GM04503 (cell line): ENCODE measurements at places on chromosomes 5 and 9.

GRCh38 chr5:177982956-177983355 lies 13.1 kb downstream of the PROP1 start:
- no peak for DNase-seq

DNA sequence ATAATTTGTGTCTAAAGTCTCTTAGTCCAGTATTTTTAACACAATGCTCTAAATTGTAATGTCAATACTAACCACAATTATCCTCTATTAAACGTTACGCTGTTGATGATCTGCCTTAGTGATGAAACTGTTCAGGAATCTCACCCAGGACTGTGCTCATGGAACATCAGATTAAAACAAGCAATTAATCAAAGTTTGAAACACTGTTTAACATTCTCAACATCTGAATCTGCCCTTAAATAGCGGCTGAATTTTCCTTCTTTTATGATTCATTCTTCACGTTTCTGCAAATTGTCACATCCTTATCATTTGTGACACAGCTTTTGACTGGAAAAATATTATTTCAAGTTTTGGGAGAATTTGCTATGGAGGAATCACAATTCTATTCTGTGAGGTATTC lies 113.8 kb downstream of the MARCHF11 start:
- no peak for DNase-seq

GRCh38 chr5:81898403-81898802 lies 73.4 kb upstream of the ATG10 start:
- DNase-seq = no peak

GRCh38 chr5:107868650-107869409 lies 198.1 kb upstream of the EFNA5 start:
- no peak for DNase-seq

GRCh38 chr9:20356403-20357036 lies 265.8 kb downstream of the MLLT3 start:
- peak; percentile 43 for DNase-seq

DNA sequence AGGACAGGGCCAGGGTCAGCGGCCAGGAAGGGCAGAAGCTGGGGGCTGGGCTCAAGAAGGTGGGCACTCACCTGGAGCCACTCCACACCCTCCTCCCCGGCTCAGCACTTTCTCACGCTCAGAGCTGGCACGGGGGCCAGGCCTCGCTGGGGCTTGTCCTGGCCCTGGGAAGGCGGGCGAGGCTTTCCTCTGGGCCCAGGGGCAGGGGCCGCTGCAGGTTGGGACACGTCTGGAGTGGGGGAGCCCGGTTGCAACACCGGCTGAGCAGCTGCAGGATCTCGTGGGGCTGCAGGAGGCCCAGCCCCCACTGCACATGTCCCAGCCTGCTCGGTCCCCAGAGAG lies 38.9 kb upstream of the EGFL7 start:
- no peak for DNase-seq

DNA sequence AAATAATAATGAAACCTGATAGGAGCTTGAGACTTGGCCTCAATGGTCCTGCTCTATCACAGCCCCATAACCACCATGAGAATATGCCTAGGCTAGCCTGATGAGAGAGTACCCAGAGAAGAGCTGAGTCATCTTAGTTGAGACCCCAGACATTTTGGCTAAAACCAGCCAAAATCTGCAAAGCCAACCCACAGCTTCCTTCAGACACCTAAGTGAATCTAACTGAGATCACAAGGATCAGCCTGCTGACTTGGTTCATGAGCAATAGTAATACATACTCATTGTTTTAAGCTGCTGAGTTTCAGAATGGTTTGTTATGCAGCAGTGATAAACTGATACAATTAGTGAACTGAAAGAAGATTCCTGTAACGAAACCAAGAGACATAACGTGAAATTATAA lies 473.7 kb upstream of the PTGER4 start:
- no peak for DNase-seq

- DNase-seq = no peak
Observed at GRCh38 chr9:72353455-72354116, 11.4 kb downstream of the ZFAND5 start.

GRCh38 chr9:91347377-91347776 lies 14.3 kb downstream of the AUH start:
- no peak for DNase-seq

DNA sequence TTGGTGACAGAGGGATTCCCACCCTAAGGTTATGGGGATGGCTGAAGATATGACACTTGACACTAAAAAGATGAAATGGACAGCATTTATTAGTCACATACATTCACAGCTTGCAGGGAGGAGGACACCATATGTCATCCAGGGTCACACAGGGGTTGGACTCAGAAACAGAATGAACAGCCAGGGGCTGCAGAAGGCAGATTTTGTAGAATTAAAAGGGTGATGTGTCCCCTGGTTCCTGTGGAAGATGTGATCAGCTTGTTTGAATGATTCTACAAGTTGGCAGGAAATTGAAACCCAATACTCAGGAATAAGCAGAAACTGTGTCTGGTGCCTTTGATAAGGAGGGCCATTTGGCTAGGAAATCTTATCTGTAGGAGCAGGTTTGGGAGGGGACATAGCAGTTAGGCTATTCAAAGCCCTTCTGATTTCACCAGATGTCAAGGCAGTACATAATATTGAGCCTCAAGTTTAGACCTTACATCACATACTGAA lies 102.3 kb upstream of the GRIN3A start:
- DNase-seq = no peak

- peak; percentile 24 for DNase-seq
Observed at GRCh38 chr5:40717281-40717680, 37.6 kb downstream of the PTGER4 start.

GRCh38 chr9:95516734-95517558 lies at the start of gene PTCH1:
TSS of gene PTCH1 (minus strand) at chr9:95516971.
- no peak for DNase-seq

GRCh38 chr5:73067213-73067612 lies 53.2 kb upstream of the TMEM171 start:
- DNase-seq = no peak

DNA sequence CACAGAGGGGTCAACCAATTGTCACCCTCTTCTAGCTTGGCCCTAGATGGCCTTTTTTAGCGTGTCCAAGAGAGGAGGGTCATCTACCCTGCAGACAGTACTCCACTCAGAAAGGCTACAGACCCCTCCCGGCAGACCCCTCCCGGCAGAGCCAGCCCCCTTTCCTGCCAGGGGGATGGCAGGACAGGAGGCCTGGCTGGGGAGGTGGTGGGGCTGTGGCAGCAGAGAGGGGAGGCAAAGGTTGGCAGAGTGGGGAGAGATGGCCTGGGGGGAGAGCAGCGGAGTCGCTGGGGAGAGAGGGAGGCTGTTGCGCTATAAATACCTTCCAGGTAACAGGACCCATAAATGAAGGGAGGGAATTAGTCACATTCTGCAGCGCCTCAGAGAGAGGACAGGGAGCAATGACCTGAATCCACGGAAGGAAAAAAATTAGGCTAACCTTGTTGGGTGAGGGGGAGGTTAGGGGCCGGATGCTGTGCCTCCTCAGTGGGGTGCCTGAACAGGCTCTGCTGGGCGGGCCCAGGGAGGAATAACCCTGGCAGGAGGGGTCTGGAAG lies 32.9 kb upstream of the PSD2 start:
- no peak for DNase-seq

GRCh38 chr5:151051931-151052608 lies 28.8 kb downstream of the TNIP1 start:
- DNase-seq = no peak

- DNase-seq = no peak
Observed at GRCh38 chr5:59559323-59559722, 334.2 kb downstream of the PDE4D start.

DNA sequence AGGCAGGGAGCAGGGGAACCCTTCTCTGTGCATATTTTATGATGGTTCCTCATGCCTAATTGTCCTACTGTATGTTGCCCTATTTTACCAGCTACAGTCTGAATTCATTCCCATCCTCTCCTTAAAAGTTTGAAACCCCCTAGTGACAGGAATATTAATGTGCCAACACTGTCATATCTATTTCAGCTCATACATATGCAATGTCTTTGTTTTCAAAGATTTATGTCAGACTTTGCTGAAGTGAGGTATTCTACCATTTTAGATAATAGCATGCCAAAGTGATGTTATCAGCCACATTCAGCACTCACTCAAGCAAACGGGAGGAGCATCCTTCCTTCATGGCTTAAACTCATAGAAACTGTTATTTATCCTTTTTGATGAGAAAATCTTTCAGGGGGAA lies 696.5 kb downstream of the NR2F1-AS1 start:
- DNase-seq = no peak

- DNase-seq = no peak
Observed at GRCh38 chr5:173699966-173700365, 83.5 kb upstream of the BOD1 start.

- DNase-seq = no peak
Observed at GRCh38 chr5:2900360-2900759, 148.9 kb upstream of the IRX2 start.

DNA sequence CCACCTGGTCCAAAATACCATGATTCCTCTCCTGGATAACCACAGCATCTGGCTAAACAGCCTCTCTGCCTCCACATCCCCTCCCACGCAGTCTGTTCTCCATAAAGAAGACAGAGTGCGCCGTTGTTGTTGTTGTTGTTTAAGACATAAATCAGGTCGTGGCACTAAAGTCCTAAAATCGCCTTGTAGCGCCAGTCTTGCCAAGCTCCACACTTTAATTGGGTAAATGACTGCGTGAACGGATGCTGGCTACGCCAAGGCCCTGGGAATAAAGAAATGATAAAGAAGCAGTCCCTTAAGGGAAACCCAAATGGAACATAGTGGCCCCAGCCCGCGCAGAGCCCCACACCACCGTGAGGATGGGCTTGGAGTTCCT lies 364 bp upstream of the SFXN1 start:
- no peak for DNase-seq

DNA sequence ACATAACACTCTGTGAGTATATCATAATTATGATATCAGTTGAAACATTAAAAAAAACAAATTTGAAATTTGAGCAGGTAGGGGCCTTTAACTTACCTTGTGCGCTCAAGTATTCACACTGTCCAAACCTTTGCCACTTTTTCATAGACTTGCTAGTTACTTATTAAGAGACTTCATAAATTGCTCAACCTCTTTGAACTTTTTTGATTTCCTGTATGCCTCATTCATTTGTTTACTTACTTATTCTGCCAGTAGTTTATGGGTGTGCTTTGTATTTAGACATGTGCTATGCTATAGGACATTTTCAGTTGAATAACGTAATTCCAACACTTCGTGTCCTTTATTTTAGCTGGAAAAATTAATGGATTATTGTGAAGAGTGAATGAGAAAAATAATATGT lies 204.8 kb downstream of the HCN1 start:
- no peak for DNase-seq
